ENCODE measurements at places on chromosomes 6 and 20.

DNA sequence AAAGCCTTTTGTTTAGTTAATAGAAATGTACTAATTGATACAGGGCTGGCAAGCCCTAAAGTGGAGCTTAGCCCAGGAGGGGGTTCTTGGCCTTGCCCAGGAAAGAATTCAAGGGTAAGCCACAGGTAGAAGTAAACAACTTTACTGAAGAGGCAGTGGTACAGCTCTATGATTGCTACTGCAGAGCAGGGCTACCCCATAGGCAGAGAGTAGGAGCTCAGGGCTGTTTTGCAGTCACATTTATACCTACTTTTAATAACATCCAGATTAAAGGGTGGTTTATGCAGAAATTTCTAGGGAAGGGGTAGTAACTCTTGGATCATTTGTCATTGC is 680.4 kb upstream of the GJE1 start:
- H3K4me1 ChIP-seq: peaks cover 8% of the 10 kb centered on the region
- no peaks in the 10 kb centered on the region for H3K27me3 ChIP-seq
- H3K4me3 ChIP-seq: no peak overlapping the region
- no peaks in the 10 kb centered on the region for H3K36me3 ChIP-seq
- DNase-seq: no peak
- no peak overlapping the region for H3K27ac ChIP-seq

- H3K4me3 ChIP-seq: no peak overlapping the region
- H3K27ac ChIP-seq: no peak overlapping the region
- peaks cover 27% of the 10 kb centered on the region for H3K4me1 ChIP-seq
These were observed 7.8 kb downstream of the KCNG1 start for GRCh38 chr20:51014797-51015722.

DNA sequence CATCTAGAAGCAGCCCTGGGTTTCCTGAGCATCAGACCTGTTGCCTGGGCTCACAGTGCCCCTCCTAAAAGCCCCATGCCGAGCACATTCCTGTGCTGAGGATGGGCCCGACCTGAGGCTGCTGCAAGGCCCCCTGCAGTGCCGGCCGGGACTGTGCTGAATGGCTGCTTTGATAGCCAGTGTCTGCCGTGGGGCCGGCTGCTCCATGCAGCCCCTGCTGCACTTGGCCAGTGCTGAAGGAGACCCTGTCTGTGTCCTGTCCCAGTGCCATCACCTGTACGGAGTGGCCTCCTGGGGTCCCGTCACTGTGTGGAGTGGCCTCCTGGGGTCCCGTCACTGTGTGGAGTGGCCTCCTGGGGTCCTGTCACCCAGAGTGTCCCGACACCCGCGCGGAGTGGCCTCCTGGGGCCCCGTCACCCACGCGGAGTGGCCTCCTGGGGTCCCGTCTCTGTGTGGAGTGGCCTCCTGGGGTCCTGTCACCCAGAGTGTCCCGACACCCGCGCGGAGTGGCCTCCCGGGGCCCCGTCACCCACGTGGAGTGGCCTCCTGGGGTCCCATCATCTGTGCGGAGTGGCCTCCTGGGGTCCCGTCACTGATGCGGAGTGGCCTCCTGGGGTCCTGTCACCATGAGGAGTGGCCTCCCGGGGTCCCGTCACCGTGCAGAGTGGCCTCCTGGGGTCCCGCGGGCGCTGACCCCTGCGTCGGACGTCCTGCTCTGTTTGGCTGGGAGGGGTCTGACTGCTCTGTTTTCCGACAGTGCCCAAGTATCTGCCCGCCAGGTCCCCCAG is 7.0 kb downstream of the COL9A3 start:
- no peak overlapping the region for H3K4me3 ChIP-seq
- H3K27ac ChIP-seq: no peak overlapping the region
- no peaks in the 10 kb centered on the region for H3K27me3 ChIP-seq
- H3K4me1 ChIP-seq: peaks cover 19% of the 10 kb centered on the region

DNA sequence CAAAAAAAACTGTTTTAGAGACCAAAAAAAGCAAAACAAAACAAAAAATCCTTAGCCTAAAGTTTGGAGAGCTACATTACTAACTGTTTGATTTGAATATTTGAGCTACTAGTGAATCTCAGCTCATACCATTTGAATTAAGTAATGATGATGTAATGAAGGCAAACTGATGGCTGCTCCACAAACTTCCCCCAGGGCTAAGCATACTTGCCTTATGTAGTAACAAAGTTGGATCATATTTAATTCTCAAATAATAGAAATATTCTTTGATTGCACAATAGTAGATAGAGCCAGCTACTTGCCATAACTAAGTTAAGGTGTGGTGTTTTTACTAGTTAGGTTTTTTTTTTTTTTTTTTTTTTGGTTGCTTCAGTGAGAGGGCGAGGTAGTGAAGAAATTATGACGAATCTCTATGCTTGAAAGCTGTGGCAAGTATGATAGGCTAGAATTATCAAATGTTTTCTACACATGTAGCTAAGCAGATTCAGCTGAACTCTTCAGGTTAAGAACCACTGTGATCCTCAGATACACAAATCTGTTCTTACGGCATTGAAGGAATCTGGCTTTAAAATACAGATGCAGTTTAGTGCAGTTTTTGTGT is 2.9 kb downstream of the RAB32 start:
- DNase-seq: no peak
- peaks cover 42% of the 10 kb centered on the region for H3K4me1 ChIP-seq
- peaks cover 17% of the 10 kb centered on the region for H3K36me3 ChIP-seq
- no peaks in the 10 kb centered on the region for H3K27me3 ChIP-seq
- peak overlapping the region; percentile 99 for H3K4me3 ChIP-seq

DNA sequence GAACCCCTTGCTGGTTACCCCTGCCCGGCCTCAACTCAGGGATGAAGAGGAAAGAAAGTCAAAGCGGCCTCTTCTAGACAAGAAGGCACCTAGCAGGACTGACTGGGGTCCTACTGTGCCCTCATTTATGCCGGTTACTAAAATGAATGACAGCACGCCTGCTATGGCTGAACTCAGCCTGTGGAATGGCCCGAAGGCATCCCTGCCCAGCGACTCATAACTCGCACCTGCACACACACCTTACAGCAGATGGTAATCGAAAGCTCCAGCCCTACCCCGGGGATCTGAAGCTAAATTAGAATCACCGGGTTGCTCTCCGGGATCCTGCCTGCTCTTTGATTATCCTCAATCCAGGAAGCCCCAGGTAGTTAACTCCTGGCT is 747 bp upstream of the TXNDC5 start:
- DNase-seq: no peak
- H3K27ac ChIP-seq: peak overlapping the region; percentile 76
- peaks cover 16% of the 10 kb centered on the region for H3K4me1 ChIP-seq
- H3K27me3 ChIP-seq: peaks cover 2% of the 10 kb centered on the region

DNA sequence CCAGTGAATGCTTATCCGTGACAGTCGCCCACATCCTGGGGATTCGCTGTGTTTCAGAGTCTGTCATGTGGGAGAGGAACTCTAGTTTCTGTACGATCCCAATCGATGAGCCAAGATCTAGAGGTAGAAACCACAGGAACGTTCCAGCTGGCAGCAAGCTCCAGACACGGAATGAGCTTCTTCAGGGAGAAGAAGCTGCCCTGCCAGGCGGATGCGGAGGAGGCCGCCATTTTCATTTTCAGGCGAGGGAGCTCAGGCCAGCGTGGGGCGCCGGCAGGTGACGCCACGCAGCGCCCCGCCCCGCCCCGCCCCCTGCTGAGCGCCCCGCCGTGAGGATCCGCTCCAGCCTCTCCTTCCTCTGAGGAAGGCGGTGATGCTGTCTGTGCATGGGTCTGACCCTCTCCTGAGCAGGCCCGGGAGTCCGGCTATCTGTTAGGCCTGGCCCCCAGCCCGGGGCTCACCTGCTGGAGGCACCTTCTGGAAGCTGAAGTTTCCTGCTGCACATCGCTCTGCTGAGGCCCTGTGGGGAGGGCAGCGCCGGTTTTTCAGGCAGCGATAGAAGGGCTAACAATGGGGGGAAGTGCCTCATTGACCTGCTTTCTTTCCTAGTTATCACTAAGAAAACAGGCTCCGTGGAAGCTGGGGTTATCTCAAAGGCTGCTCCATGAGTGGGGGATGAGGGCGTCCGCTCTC is 147.5 kb downstream of the ERMARD start:
- H3K4me1 ChIP-seq: no peaks in the 10 kb centered on the region
- DNase-seq: no peak

GRCh38 chr20:62771396-62772102 is 24.7 kb upstream of the MRGBP start:
- peak overlapping the region; percentile 53 for H3K27ac ChIP-seq
- no peaks in the 10 kb centered on the region for H3K27me3 ChIP-seq
- peaks cover 64% of the 10 kb centered on the region for H3K4me1 ChIP-seq
- H3K36me3 ChIP-seq: no peaks in the 10 kb centered on the region
- no peak overlapping the region for H3K4me3 ChIP-seq
- no peak for DNase-seq

DNA sequence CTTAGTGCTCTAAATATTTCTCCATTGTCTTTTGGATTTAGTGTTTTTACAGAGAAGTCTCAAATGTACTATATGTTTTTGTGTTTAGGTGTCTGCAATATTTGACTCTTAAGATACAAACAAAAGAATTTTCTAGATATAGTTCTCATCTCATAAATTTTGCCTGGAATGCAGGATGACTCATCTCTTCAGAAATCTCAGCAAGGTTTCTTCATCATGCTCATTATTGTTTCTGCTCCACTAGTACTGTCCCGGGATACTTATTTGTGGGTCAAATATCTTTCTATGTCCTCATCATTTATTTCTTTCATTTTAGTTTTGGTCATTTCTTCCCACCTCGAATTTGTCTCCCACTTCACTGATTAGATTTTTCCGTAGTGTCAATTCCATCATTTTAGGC is 9.5 kb downstream of the AHI1 start:
- no peaks in the 10 kb centered on the region for H3K4me1 ChIP-seq
- no peak for DNase-seq
- H3K36me3 ChIP-seq: peaks cover 57% of the 10 kb centered on the region
- no peak overlapping the region for H3K27ac ChIP-seq
- no peaks in the 10 kb centered on the region for H3K27me3 ChIP-seq

DNA sequence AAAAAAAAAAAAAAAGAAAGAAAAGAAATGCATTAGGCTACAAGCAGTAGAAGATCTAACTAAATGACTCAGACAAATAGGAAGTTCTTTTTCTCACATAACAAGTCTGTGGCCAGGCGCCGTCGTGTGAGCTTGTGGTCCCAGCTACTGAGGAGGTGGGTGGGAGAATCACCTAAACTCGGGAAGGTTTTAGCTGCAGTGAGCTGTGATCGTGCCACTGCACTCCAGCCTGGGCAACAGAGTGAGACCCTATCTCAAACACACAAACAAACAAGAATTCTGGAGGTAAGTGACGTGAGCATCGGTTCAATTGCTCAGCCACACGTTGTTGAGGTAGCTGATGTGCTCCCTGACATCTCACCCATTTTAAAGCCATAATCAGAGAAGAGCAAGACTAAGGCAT is 37.9 kb upstream of the SLC23A2 start:
- H3K27me3 ChIP-seq: no peaks in the 10 kb centered on the region
- H3K4me3 ChIP-seq: no peak overlapping the region
- DNase-seq: no peak
- H3K36me3 ChIP-seq: no peaks in the 10 kb centered on the region

DNA sequence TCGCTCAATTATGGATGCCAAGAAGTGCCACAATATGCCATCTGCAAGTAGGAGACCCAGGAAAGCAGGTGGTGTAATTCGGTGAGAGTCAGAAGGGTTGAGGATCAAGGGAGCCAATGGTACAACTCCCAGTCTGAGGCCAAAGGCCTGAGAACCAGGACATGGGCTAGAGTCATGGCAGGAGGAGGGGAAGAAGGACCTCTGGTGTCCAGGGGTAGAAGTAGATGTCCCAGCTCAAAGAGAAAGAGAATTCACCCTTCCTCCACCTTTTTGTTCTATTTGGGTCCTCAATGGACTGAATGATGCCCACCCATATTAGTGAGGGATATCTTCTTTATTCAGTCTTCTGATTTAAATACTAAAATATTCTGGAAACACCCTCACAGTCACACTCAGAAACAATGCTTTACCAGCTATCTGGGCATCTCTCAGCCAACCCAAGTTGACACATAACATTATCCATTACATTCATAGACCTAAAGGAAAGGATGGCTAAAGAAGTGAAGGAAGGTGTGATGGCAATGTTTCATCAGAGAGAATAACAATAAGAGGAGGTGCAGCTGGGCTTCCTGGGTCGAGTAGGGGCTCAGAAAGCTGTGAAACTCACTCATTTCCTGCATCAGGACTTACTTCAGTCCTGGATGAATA is 21.2 kb upstream of the HLA-DQA1 start:
- no peaks in the 10 kb centered on the region for H3K27me3 ChIP-seq
- no peak for DNase-seq
- H3K4me3 ChIP-seq: no peak overlapping the region
- H3K27ac ChIP-seq: no peak overlapping the region

GRCh38 chr20:63165356-63166192 is 50.4 kb downstream of the YTHDF1 start:
- DNase-seq: no peak
- no peaks in the 10 kb centered on the region for H3K36me3 ChIP-seq
- H3K27me3 ChIP-seq: peaks cover 68% of the 10 kb centered on the region
- no peak overlapping the region for H3K4me3 ChIP-seq
- H3K27ac ChIP-seq: no peak overlapping the region

DNA sequence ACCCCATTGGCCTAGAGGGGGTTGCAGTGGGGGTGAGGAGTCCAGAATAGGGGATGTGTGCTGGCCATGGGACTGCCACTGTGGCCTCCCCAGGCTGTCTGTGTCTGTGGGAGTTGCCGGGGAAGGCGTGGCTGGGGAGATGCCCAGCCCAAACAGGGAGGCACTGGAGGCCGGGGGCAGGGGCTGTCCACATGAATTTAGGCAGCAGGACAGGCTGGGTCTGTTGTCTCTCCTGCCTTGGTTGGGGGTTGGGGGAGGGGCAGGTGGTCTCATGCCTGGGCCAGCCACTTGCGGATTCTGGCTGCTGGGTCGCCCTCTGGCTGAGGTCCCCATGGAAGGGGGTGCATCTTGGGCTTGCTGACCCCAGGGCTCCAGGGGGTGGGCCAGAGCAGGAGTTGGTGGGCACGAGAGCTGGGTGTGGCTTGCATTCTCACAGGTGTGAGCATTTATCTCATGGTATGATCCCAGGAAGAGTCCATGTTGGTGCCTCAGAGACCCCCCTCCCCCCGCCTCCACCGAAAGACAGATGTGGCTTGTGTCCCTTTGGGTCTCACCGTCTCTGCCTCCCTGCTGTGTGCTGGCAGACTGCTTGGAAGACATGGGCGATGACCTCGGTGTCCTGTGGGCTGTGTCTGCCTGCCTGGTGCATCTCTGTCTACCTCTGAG is 4.0 kb downstream of the SOX18 start:
- no peak overlapping the region for H3K4me3 ChIP-seq
- no peaks in the 10 kb centered on the region for H3K4me1 ChIP-seq
- H3K27me3 ChIP-seq: peaks cover 77% of the 10 kb centered on the region
- no peak for DNase-seq

DNA sequence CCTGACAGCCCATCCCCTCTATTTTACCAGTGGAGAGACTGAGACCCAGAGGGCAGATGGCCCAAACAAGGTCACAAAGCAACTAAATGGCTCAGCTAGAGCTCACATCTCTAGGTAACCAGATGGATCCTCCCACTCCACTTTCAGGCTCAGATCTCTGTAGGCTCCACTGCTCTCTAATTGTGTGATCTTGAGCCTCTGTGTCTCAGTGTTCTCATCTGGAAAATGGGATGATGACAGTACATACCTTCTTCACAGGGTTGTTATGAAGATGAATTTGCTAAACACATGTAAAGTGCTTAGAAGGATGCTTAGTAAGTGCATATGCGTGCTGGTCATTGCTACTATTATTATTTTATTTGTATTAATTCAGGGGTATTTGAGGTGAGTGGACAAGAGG is 40.5 kb downstream of the RAB44 start:
- no peaks in the 10 kb centered on the region for H3K36me3 ChIP-seq
- H3K27ac ChIP-seq: no peak overlapping the region
- peaks cover 12% of the 10 kb centered on the region for H3K4me1 ChIP-seq
- H3K27me3 ChIP-seq: no peaks in the 10 kb centered on the region
- no peak overlapping the region for H3K4me3 ChIP-seq

Measured in mesothelial cell of epicardium (in vitro differentiated cells).